ENCODE measurements at places on chromosomes 3 and 15.

DNA sequence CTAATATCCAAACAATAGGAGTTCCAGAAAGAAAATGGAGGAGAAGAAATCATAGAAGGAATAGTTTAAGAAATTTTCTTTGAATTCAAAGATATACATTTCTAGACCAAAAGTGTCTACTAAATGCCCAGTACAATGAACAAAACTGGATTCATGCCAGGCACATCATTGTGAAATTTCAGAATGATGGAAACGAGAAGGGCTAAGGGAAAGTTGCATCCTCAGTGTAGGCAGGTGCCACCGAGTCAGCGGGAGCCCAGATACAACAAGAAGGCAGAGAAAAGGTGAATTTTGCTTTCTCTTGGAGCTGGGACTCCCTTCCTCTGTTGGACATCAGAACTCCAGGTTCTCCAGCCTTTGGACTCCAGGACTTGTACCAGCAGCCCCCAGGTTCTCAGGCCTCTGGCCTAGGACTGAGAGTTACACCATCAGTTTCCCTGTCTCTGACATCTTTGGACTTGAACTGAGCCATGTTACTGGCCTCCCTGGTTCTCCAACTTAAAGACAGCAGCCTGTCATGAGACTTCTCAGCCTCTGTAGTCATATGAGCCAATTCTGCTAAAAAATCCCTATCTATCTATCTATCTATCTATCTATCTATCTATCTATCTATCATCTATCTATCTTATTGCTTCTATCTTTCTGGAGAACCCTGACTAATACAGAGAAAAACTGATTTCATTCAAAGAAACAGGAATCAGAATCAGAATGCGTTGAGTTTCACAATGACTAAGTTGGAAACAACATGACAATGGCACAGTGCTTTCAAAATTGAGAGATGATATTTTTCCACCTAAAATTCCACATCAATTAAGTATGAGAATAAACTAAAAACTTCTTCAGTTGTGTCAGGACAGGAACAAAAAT is 207.7 kb downstream of the FAM43A start:
- DNase-seq = no peak

DNA sequence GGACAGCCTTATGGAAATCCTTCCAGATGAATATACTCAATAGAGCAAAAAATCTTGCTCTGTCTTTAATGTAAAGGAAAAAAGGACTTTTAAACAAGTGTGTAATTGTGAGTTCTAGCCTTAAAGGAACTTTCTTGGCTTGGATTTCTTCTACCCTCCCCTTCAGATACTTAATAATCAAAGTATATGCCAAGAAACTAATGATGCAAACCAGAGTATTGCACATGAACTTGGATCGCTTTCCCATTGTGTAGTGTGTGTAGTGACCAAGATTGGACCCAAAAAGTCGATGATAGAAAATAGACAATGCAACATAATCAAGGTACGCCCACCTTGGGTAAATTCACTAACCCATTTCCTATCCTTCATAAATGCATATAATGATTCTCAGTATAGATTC is 123.8 kb downstream of the TIGIT start:
- no peak for DNase-seq

GRCh38 chr3:7038394-7038793 is 177.5 kb downstream of the GRM7 start:
- no peak for DNase-seq

DNA sequence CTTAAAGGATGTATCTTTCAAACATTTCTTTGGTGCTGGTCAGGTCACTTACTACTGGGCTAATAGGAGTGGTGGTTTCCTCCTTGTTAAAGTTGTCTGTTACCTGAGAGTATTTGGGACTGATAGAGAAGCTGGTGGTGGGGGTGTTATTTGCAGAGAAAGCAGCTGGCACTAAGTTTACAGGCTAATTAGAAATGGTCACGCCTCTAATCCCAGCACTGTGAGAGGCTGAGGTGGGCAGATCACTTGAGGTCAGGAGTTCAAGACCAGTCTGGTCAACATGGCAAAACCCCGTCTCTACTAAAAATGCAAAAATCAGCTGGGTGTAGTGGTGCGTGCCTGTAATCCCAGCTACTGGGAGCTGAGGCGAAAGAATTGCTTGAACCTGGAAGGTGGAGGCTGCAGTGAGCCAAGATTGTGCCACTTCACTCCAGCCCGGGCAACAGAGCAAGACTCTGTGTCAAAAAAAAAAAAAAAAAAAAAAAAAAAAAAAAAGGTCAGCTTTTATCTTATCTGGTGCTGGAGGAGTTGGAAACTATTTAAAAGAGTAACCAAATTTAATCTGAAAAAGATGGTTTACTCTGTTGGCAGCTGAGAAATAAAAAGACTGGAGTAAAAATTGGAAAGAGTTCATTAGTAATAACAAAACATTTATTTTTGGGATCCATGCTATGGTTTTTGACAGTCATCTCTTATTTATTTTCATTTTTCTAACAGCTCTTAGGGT is 332.6 kb downstream of the PTPRG start:
- DNase-seq = no peak

DNA sequence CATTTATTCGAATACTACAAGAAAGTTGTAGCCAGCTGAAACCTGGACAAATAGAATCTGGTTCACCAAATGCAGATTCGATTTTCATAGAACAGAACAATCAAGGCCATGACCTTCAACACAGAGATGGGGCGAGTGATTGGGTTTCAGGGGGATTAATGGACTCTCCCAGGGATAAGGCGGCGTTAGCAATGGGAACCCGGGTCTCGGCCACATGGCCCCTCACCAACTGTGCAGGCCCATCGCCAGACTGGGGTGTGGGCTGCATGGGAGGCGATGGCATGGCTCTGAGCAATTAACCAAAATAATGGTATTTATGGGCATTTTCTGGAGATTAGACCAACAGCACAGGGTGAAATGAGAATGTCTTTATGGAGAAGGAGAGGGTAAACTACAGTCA is 34.2 kb downstream of the VGLL4 start:
- no peak for DNase-seq

- DNase-seq = no peak
These were observed 43.8 kb downstream of the RBM15B start for GRCh38 chr3:51434746-51435327.

- DNase-seq = no peak
These were observed 70.0 kb upstream of the UBE2E1 start for GRCh38 chr3:23735535-23736326.

- no peak for DNase-seq
These were observed 23.0 kb downstream of the MESD start for GRCh38 chr15:80966431-80967197.

- DNase-seq = no peak
These were observed 1.9 kb upstream of the DISP2 start for GRCh38 chr15:40355976-40356585.

DNA sequence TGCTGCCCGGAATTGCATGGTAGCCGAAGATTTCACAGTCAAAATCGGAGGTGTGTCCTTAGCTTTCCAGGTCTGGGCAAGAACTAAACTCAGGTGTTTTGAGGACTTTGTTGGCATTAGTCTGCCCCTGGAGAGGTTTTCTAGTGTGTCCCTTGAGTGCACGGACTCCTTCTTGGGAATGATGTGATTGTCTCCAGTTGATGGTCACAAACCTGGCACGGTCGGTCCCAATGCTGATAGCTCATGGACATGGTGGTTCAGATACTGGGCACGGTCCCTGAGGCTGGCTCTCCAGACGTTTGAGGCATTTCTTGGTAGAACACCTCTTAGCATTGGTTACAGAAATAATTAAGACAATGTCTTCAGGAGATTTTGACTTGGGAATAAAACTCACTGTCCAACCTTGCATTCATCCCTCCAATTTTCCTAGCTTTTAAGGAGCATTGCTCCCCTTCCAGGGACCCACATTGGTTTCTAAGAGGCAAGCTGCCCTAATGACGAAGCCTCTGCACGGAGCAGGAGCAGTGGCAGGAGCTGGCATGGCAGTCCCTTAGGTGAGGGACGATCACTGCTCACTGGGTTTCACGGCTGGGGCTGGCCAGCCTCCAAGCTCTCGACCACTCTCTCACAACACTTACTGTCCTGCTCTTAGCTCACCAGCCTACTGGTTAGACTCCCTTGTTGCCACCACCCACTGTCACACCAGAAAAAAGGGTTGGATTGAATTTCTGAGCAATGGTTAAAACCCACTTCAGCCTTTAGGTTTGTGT is 68.1 kb downstream of the PGPEP1L start:
- DNase-seq = no peak

- no peak for DNase-seq
These were observed 67.2 kb downstream of the HMG20A start for GRCh38 chr15:77487888-77488287.

Measured in effector CD8-positive, alpha-beta T cell (primary cell).